ENCODE measurements at places on chromosomes 13 and 19.

DNA sequence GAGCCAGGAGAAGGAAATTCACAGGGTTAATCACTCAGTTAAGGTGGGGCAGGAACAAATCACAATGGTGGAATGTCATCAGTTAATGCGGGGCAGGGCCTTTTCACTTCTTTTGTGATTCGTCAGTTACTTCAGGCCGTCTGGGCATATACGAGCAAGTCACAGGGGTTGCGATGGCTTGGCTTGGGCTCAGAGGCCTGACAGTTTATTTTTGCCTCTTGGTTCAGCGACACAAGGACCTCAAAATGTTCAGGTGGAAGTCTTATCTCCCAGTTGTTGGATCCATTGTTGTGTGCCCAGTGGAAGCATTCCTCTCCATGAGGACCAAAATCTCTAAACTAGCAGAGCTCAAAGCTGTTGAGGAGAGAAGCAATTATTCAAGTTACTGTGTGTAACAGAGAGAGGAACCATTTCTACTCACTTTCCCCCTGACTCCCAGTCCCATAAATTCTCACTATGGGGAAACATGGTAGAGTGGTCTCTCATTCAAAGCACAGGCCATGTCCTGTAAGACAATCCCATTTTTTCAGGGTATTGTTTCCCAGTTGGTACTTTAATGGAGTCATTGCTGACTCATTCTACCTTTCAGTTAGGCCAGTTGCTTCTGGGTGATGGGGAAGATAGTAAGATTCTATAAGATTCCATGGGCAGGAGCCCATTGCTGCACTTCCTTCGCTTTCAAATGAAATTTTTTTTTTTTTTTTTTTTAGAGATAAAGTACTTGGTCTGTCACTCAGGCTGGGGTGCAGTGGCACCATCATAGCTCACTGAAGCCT is 8.8 kb upstream of the COX7A1 start:
- DNase-seq: no peak

- DNase-seq: peak; percentile 60
These were observed 50.0 kb downstream of the PIN1 start for GRCh38 chr19:9885077-9885552.

DNA sequence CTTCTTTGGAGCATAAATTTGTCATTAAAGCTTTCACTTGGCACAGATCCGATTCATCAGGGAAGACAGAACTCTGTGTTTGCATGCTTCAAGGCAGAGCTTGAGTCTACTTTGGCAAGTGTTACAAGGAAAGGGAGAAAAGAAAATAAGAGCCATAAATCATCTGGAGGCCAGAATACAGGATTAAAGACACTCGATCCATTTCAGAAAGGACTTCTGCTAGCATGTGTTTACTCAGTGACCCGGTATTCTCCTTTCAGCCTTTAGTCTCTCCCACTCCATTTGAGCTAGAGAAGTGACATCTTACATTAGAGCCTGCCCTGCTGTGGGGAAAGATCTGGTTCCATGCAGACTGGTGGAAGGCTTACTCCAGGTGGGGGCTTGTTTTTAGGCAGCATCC is 306.4 kb downstream of the KLF5 start:
- DNase-seq: no peak

DNA sequence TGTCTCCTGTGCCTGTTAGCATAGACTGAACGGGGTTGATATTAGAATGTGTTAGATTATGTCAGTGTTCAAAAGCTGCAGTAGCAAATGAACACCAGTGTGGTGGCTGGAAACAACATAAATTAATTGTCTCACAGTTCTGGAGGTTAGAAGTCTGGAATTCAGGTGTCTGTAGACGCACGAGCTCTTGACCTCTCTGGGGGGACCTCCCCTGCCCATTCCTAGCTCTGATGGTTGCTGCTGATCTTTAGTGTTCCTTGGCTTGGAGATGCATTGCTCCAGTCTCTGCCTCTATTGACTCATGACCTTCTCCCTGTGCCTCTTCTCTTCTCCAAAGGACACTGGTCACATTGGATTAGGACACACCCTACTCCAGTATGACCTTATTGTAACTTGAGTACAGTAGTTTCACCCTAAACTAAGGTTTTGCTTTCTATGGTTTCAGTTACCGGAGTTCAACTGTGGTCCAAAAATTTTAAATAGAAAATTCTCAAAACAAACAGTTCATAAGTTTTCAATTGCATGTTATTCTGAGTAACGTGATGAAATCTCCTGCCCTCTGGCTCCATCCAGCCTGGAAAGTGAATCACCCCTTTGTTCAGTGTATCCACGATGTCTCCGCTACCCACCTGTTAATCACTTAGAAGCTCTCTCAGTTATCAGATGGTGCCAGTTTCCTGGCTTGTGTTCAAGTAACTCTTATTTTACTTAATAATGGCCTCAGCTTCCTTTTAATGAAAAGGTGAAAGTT is 273.2 kb downstream of the MYO16 start:
- DNase-seq: no peak

DNA sequence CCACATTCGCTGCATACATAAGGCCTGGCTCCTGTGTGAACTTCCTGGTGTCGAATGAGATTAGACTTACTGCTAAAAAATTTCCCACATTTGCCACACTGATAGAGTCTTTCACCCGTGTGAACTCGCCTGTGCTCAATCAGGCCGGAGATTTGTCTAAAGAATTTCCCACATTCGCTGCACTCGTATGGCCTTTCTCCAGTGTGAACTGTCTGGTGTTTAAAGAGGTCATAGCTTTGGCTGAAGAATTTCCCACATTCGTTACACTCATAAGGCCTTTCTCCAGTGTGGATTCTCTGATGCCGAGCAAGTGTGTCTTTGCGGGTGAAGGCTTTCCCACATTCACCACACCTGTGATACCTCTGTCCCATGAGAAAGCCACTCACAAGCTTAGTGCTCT is 6.5 kb downstream of the ZNF671 start:
- no peak for DNase-seq

DNA sequence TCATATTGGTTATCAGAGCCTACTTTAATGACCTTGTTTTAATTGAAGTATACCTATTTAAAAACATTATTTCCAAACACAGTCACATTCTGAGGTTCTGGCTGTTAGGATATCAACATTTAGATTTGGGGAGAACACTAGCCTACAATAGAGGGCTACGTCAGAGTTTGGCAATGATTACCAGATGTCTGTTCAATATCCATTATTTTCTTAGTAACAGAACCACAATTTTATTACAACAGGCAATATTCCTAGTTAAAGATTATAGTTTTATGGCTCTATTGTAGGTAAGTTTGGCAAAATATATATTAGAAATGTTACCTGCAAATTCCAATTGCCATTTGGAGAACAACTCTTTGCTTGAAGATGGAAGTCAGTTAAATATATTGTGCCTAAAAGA is 1163.1 kb upstream of the MIR17HG start:
- DNase-seq: no peak

All from hepatic stellate cell (primary cell).